ENCODE measurements at places on chromosomes 6 and 20.

DNA sequence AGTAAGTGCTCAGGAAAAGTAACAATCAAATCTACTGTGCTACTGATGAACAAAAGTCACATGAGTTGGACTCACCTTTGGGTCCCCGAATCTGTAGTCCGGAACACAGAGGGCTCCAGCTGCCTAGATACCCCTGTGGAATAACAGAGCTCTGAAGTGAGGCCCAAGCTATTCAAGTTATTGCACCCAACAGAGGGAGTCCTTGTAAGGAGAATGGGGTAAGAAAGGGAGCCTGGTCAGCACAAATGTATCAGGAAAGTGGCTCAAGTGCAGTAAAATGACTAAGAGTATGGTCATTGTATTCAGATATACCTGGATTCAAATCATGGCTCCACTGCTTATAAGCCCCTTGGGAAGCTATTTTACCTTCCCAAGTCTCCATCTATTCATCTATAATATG is 20.9 kb downstream of the EDN1 start:
- DNase-seq: no peak

- DNase-seq: no peak
These were observed 4.6 kb upstream of the ZNF184 start for GRCh38 chr6:27477318-27478013.

DNA sequence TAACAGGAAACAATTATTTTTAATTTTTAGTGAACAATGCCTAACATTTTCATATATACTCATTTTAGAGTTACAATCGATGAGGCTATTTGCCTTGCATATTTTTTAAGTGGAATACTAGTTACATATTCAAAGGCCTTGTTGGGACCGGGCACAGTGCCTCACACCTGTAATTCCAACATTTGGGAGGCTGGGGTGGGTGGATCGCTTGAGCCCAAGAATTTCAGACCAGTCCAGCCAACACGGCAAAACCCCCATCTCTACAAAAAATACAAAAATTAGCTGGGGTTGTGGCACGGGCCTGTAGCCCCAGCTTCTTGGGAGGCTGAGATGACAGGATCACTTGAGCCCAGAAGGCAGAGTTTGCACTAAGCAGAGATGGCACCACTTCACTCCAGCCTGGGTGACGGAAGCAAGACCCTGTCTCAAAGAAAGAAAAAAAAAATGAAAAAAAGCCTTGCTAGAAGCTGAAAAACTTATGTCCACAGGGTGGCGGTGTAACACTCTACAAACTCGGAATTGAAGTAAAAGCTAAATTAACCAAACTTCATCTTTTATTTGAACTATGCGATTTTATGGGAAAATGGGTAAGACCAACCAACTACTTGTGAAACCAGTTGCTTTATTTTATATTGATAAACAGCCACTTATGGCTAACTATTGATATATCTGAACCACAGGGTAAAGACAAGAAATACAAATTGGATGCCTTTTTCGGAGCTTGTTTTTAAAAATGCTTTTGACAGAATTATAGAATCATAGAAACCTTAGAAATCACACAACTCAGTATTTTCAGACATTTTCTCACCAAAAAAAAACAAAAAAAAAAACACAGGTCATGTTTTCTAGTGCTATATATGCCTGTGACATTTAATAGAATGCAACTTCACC is 24.1 kb upstream of the ROS1 start:
- DNase-seq: peak; percentile 68

- no peak for DNase-seq
These were observed 545 bp downstream of the ACTR5 start for GRCh38 chr20:38748861-38749149.

DNA sequence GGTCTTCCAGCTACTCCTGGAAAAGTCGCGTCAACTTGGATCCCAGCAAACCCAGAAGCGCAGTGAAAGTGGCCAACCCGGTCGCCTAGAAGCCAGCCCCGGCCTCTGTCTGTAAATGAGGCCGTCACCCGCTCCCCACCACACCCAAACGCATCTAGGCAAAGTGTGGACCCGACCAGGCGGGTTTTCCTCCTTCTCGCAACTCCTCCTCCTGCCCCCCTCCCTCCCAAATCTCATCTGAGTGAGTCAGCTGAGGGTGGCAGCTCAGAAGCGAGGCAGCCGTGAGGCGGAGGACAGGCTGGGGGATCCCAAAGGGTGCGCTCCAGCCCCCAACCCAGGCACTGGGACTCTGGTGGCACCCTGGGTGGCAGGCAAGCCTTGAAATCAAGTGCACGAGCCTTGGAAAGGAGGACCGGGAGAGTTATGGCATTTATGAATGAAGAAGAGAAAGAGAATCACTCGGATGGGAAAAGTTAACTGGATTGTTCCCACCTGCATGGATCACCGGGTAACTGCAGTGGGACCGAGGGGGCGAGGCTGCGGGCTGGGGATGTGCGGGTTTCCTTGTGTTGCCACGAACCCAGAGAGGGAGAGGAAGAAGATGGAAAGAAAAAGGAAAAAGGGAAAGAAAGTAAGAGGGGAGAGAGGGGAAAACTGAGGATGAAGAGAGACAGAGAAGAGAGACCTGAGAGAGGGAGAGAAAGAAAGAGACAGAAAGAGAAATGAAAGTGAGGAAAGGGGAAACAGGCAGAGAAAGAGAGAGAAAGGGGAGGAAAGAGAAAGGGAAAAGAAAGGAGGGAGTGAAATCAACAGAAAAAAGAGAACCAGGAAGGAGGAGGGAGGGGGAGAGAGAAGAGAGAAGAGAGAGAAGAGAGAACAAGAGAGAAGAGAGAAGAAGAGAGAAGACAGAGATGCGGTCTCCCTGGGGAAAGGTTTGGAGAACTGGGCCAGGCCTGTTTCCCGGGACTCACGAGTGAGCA is at the start of gene APCDD1L:
TSS of gene APCDD1L (minus strand) at position 167 of the 980 bp plus-strand sequence. CDS start 692 bp downstream, outside the sequence.
- DNase-seq: no peak

- no peak for DNase-seq
These were observed 52.7 kb downstream of the CPXM1 start for GRCh38 chr20:2747676-2748235.

- DNase-seq: no peak
These were observed 507 bp upstream of the VGLL2 start for GRCh38 chr6:117264692-117265409.

DNA sequence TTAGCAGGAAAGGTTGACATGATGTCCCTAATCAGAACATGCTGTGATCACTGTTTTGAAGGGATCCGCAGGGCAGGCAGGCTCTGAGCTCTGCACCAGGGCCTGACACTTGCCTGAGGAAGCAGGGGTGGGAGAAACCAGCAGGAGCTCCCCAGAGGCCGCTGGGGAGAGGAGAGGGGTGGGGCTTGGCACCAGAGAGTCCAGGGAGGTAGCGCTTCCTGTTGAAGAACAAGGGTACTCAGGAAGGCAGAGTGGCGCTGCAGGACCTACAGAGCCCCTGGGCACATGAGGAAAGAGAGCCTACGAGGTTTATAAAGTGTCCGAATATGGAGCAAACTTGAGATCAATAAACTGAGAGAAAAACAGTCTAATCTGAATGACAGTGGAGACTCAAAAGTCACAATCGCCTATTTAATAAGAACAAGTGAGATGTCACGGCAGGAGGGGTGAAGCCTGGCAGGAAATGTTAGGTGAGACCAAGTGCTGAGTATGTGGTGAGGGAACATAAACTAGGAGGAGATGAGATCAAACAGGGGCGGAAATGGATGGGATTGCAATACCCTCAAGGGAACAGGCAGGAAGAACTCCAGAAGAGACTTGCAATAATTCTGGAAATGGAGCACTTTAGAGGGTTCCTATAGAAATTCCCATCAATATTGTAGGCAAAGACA is 5.8 kb upstream of the TBXT start:
- peak; percentile 88 for DNase-seq

DNA sequence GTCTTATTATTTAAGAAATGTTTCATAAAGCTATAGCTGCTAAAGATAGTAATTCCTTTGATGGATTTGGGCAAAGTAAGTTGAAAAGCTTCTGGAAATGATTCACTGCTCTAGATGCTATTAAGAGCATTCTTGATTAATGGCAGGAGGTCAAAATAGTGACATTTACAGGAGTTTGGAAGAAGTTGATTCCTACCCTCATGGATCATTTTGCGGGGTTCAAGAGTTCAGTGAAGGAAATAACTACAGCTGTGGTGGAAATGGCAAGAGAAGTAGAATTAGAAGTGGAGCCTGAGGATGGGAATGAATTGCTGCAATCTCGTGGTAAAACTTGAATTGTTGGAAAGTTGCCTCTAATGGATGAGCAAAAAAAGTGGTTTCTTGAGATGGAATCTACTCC is 316.1 kb downstream of the UTRN start:
- no peak for DNase-seq

DNA sequence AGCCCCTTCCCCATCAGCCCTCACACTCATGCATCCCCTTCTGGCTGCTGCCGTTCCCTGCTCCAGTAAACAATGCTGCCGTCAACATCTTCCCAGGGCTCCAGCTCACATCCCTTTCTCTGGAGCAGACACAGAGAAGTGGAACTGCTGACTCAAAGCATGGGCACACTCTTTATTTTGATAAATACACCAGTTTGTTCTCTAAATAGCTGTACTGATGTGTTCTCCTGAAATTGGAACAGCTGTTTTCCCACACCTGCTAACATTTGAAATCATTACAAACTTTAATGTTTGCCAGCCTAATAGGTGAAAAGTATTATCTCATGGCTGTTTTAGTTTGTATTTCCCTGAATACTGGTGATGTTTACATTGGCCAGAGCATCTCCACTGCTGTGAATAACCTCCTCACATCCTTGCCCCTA is 102.1 kb upstream of the NXT1 start:
- DNase-seq: no peak

DNA sequence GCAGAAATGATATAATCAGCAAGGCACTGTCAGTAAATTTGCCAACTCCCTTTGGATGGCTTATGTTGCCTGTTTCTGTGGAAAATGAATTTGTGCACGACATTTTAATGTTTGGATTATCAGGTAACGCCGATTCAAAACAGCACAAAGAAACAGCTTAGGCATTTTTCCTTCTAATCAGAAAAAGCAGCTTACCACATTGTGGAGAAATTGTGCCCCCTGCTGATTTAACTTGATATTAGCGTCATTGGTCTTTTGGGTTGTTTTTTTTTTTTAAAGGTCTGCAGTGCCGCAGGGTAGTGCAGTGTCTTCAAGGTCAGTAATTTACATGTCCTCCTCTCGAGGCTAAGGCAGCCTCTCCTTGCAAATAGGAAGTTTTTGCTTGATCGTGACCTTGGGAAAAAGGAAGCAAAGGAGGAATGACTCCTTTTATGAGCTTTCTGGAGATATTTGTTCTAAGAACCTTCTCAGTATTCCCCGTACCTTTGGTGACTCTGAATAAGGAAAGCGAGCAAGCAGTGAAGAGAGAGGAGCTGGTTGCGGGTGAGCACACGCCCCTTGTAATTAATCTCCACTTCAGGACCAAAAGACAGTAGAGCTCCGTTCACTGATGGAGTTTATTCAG is 79.1 kb downstream of the ELOVL4 start:
- DNase-seq: peak; percentile 69

DNA sequence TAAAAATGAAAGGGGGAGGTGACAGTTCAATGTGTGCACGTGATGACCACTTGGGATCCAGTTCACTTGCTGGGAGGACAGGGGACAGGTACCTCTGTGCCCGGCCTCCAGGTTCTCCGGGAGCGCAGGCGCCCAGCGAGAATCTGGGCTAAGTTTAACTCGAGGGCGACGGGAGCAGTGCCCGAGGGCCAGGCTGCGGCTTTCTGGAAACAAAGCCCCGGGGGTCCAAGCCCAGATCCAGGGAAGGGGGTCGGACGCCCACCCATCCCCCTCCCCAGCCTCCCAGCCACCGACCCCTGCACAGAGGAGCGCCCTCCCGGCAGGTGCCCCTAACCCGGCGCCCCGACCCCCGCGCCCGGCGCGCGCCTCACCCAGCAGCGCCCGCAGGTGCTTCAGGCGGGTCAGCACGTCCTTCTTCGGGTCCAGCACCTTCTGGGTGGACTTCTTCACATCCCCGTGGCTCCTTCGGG is 405 bp downstream of the RALGAPA2 start:
- no peak for DNase-seq

GRCh38 chr20:10137032-10137431 is 81.6 kb upstream of the SNAP25 start:
- no peak for DNase-seq

GRCh38 chr6:92888316-92888715 is 531.0 kb downstream of the EPHA7 start:
- no peak for DNase-seq

GRCh38 chr20:48603116-48603818 is 224.5 kb downstream of the PREX1 start:
- DNase-seq: peak; percentile 6

- no peak for DNase-seq
These were observed 9.9 kb downstream of the BCL2L1 start for GRCh38 chr20:31712564-31713311.

DNA sequence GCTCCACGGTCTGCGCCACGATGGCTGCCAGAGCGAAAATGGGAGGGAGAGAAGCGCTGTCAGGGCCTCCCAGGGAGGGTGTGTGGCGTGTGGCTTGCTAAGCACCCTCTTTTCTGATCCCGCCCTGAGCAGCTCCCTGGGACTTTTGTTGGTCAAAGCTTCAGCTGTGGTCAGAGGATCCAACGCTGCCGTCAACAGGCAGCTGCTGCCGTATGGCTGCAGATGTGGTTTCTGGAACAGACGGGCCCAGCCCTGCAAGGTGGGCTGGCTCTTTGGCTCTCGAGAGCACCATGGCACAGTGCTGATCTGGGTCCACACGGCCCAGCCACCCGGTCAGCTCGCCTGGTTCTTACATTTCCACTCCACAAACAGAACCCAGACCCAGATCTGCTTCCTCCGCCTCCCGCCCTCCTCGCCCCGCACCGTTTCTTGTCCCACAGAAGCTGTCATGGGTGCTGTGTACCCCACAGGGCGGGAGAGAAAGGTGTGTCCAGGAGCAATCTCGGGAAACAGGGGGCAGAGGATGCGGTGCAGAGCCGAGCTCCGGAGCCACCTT is 86.0 kb upstream of the BHLHE23 start:
- DNase-seq: peak; percentile 7

DNA sequence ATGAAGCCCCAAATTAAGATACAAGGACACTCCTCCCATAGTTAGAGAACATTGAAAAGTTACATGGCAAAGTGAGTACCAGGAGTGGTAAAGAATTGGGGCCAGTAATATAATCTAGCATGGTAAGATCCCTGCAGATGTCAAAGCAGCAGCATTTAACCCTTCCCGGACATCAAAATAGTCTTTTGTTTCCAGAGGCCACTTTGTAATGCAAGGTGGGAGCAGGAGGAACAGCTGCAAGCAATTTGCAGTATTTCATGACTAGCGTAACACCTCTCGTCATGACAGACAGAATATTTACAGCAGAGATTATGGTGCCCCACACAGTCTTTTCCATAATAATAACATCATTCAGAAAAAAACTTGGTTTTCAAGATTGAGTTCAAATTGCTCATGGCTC is 123.2 kb upstream of the VGLL2 start:
- no peak for DNase-seq

- no peak for DNase-seq
These were observed 77.4 kb downstream of the PRDM1 start for GRCh38 chr6:106163446-106163965.

GRCh38 chr6:47004463-47004862 is 37.7 kb downstream of the ADGRF1 start:
- DNase-seq: no peak

Measured in BE2C (cell line).